ENCODE measurements at places on chromosomes 12 and 14. TPM values are rescaled to one million over a fixed set of nuclear protein-coding genes. Genes with fewer than 3 reads are reported as not detected.

Gene TAMALIN
- 21.9 TPM for total RNA-seq

Gene TMEM233
- not detected for total RNA-seq

Gene TOMM20L
- not detected for total RNA-seq

Gene SUOX
- 17.6 TPM for total RNA-seq

Gene LIN7A
- total RNA-seq = 5.8 TPM

Gene ESPL1
- total RNA-seq = 0.78 TPM

Gene RAPGEF3
- 77.4 TPM for total RNA-seq

Gene SMIM41
- 1.8 TPM for total RNA-seq

Gene TGM1
- not detected for total RNA-seq

Gene TEX22
- total RNA-seq = not detected

Gene PRB3
- not detected for total RNA-seq

Gene GYS2
- not detected for total RNA-seq

Gene HVCN1
- total RNA-seq = 14.5 TPM

Gene CCDC175
- 0.78 TPM for total RNA-seq

Gene SPTB
- total RNA-seq = 5.6 TPM

Gene DACT1
- total RNA-seq = 36.1 TPM

Gene SLC17A8
- not detected for total RNA-seq

Gene RAD9B
- total RNA-seq = not detected

Gene B4GALNT1
- 11.0 TPM for total RNA-seq

Gene FBLN5
- 824 TPM for total RNA-seq

Gene TSPAN11
- 3.0 TPM for total RNA-seq

Gene MIPOL1
- total RNA-seq = 16.8 TPM

Gene MLXIP
- 50.3 TPM for total RNA-seq

Gene NRXN3
- 33.3 TPM for total RNA-seq

Gene FOXN4
- total RNA-seq = not detected

Gene ANKS1B
- total RNA-seq = 65.9 TPM

Gene HRK
- not detected for total RNA-seq

Gene TC2N
- total RNA-seq = 146 TPM

Gene KRT78
- not detected for total RNA-seq

Gene SLC6A15
- total RNA-seq = 1.1 TPM

Gene PCED1B
- 12.3 TPM for total RNA-seq

Gene PRH1
- 18.5 TPM for total RNA-seq

Gene SLC6A12
- total RNA-seq = 1.2 TPM
